Fibroblast of villous mesenchyme (primary cell): ENCODE measurements at places on chromosomes 5 and 9.

DNA sequence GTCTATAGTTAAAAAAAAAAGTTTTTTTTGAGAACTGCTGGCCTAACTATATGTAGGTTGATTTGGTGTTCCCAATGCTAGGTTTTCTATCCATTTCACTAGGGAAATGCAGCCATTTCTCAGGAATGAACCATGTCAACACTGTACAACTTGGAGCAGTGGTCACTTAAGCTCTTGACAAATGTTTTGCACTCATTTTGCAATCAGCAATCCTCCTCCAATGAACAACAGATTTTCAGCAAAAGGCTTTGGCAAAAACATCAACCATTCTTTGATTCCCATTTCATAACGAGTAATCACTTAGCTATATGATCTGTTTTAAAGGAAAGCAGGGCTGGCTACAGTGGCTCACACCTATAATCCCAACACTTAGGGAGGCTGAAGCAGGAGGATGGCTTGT is 17.9 kb downstream of the STRBP start:
- peak; percentile 31 for DNase-seq

DNA sequence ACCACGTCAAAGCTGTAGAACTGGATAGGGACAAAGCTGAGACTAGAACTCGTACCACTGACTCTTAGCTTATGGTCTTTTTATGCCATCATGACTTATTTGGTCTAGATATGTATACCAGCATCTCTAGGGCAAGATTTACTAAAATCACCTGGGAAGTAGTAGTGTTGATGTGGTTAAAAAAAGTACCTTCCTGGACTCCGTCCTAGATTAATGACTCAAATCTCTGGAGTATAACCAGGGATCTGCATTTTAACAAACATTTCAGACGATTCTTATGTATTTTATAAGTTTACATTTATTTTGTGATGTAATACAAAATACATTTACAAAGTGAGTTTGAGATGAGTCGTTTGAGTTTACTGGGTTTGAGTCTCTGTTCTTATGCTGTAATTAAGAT is 68.7 kb downstream of the ARHGAP26 start:
- no peak for DNase-seq

- DNase-seq: no peak
Measured at GRCh38 chr5:10279328-10279727, 28.4 kb downstream of the CMBL start.

DNA sequence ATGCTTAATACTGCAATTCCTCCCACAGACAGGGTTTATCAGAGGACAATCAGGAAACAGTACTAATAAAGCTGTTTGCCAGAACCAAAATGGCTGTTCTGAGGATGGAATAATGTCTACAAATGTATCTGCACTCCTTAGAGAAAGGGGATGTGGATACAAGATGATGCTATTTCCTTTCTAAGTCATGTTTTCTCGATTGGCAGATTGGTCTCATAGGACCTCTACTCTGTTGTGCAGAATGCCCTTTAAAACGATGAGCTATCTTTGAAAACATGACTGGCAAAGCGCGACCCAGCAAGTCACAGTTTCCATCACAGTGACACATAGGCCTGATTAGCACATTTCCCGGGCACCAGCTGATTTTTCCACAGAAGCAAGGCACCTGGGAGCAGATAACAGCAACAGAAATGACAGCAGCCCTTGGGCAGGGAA is 54.0 kb downstream of the AOPEP start:
- no peak for DNase-seq

GRCh38 chr9:87515006-87515405 is 17.3 kb downstream of the DAPK1 start:
- peak; percentile 98 for DNase-seq
